Suprapubic skin (tissue), 4 donors: ENCODE measurements at places on chromosomes 4 and X. TPM values are rescaled to one million over a fixed set of nuclear protein-coding genes. Genes with fewer than 3 reads are reported as not detected.

- DNase-seq: peak; percentile 82
Measured at GRCh38 chr4:128287141-128287870, at the start of gene PGRMC2. PGRMC2 (minus strand) TSS chr4:128287813; CDS start chr4:128287790, 23 bp downstream.

DNA sequence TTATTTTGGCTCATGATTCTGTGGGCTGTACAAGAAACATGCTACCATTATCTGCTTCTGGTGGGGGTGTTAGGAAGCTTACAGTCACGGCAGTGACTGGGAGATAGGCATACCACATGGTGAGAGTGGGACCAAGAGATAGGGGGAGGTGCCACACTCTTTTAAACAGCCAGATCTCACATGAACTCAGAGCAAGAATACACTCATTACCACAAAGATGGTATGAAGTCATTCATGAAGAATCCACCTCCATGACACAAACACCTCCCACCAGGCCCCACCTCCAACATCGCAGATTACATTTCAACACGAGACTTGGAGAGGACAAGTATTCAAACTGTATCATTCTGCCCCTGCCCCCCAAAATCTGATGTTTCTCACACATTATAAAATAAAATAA is 2396.7 kb downstream of the PCDH7 start:
- no peak for DNase-seq

- DNase-seq: no peak
Measured at GRCh38 chr4:76811604-76812412, 86.1 kb downstream of the SOWAHB start.

DNA sequence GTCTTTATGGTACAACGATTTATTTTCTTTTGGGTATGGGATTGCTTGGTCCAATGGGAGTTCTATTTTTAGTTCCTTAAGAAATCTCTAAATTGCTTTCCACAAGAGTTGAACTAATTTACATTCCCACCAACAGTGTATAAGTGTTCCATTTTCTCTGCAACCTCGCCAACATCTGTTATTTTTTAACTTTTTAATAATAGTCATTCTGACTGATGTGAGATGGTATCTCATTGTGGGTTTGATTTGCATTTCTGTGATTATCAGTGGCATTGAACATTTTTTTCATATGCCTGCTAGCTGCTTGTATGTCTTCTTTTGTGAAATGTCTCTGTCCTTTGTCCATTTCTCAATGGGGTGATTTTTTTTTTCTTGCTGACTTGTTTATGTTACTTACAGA is 42.8 kb downstream of the UCHL1 start:
- no peak for DNase-seq

- no peak for DNase-seq
Measured at GRCh38 chr4:89482926-89483595, 175.5 kb upstream of the GPRIN3 start.

- no peak for DNase-seq
Measured at GRCh38 chr4:38868059-38868960, 704 bp downstream of the FAM114A1 start.

DNA sequence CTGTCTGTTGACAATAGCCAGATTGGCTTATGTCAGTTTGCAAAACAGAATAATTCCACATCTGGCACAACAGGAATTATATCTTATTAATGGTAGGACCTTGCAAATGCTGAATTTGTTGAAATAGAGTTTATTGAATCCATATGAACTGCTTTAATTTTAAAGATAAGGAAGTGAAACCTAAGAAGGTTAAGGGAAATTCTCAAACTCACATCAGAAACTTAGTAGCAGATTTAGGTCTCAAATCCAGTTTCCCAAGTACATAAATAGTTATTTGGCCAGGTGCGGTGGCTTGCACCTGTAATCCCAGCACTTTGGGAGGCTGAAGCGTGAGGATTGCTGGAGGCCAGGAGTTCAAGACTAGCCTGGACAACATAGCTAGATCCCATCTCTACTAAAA is 117.1 kb downstream of the HNRNPD start:
- no peak for DNase-seq

GRCh38 chr4:29295280-29295679 is 1424.9 kb upstream of the PCDH7 start:
- DNase-seq: no peak

CT45A2 gene
- total RNA-seq: not detected

DNA sequence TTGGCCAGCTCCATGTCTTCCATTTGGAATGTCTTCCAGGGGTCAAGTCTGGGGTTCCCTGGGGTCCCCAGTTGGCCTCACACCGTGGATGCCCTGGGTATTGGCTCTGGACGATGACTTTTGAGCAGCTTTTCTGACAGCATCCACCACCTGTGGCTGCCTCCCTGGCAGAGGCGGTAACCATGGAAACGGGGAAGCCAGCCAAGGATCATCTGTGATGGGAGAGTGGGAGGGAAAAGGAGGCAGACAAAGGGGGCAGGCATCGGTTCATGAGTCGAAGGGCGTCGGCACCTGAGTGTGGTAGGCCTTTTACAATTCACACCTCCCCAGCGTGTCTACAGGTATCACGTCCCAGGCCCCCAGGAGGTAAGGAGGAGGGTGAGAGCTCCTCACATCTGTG is 152.2 kb downstream of the ASMT start:
- DNase-seq: no peak
